ENCODE measurements at places on chromosomes 1 and 21. TPM values are rescaled to one million over a fixed set of nuclear protein-coding genes. Genes with fewer than 3 reads are reported as not detected.

DNA sequence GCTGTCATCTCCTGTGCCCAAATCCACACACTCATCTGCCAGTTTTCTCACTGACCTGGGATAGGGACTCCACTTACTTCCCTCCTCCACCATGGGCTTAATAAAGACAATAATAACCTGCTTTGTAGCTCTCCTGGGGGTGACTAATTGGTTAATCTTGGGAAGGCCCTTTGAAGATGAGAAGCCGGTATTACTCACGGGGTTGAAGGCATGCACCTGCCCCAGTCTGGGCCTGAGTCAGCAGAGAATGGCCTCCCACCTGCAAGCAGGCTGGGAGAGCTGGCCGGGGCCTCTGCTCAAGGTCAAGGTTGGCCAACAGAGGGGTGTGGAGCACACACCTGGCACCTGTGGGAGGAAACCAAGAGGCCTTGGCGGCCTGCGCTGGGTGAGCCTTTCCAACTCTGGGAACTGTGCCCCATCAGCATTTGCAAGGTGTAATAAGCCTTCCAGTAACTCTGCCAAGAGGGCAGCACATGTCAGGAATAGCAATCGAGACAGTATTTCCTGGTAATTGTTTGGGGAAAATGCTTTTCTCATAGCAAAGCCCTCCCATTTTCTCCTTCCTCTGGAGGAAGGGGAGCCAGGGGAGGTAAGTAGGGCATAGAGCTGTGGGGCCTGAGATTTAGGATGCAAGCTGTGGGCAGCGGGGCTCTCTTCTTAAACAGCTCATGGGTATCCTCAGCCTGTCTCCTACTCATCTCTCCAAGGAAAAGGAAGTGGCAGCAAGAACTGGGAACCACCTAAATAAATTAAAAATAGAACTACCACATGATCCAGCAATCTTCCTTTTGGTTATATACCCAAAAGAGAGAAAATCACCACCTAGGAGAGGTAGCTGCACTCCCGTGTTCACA lies 49.0 kb downstream of the TOMM20 start:
- peak; percentile 79 for DNase-seq

GRCh38 chr1:170009551-170009950 lies 64.9 kb downstream of the KIFAP3 start:
- no peak for DNase-seq

- peak; percentile 33 for DNase-seq
These were observed 328.4 kb downstream of the ZP4 start for GRCh38 chr1:237562242-237562823.

DNA sequence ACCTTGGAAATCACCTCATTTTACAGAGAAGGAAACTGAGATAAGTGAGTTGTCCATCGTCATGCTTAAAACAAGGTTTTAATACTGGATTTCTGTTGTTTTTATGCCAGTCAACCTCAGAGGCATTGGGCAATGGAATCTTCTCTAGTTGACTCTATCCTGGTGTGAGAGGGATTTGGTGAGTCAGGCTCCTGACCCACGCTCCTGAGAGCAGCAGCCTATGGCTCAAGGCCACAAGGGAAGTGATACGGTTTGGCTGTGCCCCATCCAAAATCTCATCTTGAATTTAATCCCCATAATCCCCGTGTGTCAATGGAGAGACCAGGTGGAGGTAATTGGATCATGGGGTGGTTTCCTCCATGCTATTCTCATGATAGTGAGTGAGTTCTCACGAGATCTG lies 90.1 kb downstream of the TLR5 start:
- peak; percentile 27 for DNase-seq

- DNase-seq: no peak
These were observed 8.5 kb downstream of the PRDM2 start for GRCh38 chr1:13708380-13708982.

- peak; percentile 28 for DNase-seq
These were observed 426.6 kb downstream of the OMA1 start for GRCh38 chr1:58119971-58120370.

GRCh38 chr1:168288311-168289052 lies 7.8 kb downstream of the TBX19 start:
- DNase-seq: no peak

DNA sequence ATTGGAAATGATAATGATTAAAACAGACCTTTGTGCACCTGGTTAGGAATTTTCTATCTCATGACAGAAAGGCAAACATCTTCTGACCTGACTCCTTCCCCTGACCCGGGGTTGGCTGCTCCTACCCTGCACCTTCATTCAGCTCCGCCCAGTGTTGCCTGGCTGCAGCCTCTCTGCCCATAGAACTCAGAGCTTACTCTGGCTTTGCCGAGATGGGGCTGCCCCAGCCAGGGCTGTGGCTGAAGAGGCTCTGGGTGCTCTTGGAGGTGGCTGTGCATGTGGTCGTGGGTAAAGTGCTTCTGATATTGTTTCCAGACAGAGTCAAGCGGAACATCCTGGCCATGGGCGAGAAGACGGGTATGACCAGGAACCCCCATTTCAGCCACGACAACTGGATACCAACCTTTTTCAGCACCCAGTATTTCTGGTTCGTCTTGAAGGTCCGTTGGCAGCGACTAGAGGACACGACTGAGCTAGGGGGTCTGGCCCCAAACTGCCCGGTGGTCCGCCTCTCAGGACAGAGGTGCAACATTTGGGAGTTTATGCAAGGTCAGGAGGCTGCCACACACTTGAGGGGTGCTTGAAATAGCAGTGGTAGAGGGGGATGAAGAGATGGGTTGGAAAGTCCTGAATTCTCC lies at the start of gene DIO1:
Gene DIO1, plus strand, starts transcription at position 189 of the 638 bp plus-strand sequence. Its CDS starts 24 bp downstream, at position 213.
- DNase-seq: no peak

DNA sequence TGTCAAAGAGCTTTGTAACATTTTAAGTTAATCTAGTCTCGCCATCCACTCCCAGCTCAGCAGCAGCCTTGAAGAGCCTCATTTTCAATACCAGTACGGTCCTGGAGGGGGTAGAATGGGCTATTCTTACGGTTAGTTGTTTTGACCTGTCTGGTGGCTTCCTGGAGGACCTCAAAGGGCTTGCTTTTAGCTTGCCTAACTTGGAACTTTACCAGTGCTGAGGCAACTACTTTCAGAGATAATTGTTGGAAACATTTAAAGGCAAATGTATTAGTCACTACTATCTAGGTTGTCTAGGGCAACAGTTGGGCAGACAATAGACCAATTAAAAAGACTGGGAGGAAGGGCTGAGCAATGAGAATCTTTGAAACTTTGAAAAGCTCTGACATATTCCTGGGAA lies 56.0 kb downstream of the TTLL7 start:
- no peak for DNase-seq

DNA sequence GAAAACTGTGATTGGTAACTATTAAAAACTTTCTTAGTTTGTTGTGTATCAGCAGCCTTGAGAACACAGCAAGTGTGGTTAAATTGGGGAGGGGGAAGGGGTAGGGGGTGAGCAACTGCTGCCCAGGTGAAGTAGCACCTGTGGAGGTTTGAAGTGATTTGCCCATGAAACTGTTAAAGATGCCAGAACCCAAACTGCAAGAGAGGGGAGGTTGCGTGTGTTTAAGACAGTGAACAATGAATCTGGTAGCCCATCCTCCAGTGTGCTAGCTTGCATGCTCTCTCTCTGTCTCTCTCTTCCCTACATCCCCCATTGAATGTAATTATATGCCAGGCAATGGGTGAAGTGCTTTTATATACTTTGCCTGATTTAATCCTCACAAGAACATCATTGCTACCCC lies 154.7 kb downstream of the RUNX1 start:
- no peak for DNase-seq

DNA sequence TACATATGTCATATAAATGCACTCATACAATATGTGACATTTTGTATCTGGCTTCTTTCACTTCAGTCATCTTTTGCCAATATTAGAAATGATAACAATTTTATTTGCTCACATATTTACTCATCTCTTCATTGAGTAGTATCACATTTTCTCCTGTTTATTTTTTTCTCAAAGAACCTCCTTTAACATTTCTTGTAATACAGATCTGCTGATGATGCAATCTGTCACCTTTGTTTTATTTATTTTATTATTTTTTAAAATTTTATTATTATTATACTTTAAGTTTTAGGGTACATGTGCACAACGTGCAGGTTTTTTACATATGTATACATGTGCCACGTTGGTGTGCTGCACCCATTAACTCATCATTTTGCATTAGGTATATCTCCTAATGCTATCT lies 15.8 kb upstream of the TSHB start:
- DNase-seq: no peak

- no peak for DNase-seq
These were observed 11.0 kb upstream of the PRKCZ start for GRCh38 chr1:2039251-2039650.

DNA sequence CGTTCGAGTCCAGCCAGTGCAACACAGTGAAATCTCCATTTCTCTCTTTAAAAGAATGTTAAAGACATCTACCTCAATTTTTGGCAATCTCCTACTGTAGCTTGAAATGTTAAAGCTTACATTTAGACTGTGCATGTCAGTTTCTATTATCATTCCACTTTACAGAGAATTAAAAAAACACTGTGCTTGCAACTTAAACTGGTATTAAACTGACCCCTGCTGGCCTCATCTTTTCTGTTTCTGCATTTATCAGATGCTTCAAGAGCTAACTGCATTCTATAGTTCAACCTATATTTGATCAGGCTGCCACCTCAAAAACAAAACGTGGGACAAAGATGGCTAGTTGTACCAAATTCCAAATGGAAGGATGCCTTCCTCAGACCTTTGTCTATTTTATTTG lies 226.5 kb downstream of the SMYD3 start:
- no peak for DNase-seq

ZNF593 gene
- 39.7 TPM for total RNA-seq

SYT6 gene
- not detected for total RNA-seq

EPS8L3 gene
- total RNA-seq: not detected

AMY2A gene
- total RNA-seq: not detected

FALEC gene
- not detected for total RNA-seq

ANKRD45 gene
- total RNA-seq: 0.23 TPM

AIRE gene
- not detected for total RNA-seq

SEMA6C gene
- 0.40 TPM for total RNA-seq

AURKAIP1 gene
- total RNA-seq: 308 TPM
